ENCODE measurements at places on chromosomes 3 and 15. TPM values are rescaled to one million over a fixed set of nuclear protein-coding genes. Genes with fewer than 3 reads are reported as not detected.

PTX3 gene
- 13.5 TPM for total RNA-seq

RNF111 gene
- 6.9 TPM for total RNA-seq

PLSCR5 gene
- not detected for total RNA-seq

SENP8 gene
- total RNA-seq, result 5.3 TPM

CCDC80 gene
- 25.1 TPM for total RNA-seq

STRIT1 gene
- not detected for total RNA-seq

WDR93 gene
- not detected for total RNA-seq

C15orf40 gene
- total RNA-seq, result 9.6 TPM

GOLGA6B gene
- total RNA-seq, result not detected

RBP2 gene
- not detected for total RNA-seq

GOLGA6A gene
- total RNA-seq, result not detected

RTP1 gene
- not detected for total RNA-seq

CLDN11 gene
- 3.9 TPM for total RNA-seq

CCDC33 gene
- not detected for total RNA-seq

PTH1R gene
- total RNA-seq, result 8.2 TPM
